ENCODE measurements at places on chromosomes 13 and 19.

GRCh38 chr13:99196466-99197116 is 4.1 kb upstream of the UBAC2 start:
- no peak for DNase-seq

GRCh38 chr13:95176611-95177259 is 124.5 kb downstream of the ABCC4 start:
- no peak for DNase-seq

GRCh38 chr19:33405553-33406461 is 32.3 kb downstream of the CEBPG start:
- DNase-seq, result no peak

DNA sequence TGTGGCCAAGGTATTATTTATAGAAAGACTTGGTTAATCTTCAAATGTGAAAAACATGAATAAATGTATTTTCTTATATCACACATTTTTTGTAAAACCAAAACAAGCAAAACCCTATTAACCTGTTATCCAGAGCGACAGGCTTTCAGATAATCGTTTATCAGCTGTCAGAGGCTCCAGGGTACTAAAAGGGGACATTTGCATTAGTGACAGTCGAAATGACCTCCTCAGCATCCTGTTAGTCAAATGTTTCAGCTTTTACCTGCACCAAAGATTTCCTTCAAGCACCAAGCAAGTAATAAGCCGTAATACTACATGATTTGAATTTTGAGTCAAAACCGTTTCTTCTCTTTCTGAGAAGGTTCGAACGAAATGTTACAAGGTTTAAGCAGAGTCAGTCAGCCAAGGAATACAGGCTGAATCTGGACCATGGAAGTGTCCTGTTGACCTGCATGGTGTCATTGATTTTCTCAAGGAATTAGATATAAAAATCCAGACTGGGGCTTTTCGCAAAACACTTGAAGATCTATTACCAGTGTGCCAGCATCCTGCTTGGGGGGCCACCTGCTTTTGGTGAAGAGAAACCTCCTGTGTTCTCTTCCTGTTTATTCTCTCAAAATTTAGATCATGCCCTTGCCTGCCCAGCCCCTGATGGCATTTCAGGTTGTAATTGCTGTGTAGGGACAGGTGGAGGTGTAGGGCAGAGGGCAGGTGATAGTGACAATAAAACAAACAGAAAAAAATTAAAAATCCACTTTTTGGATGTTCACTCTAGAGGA is 11.3 kb upstream of the RFC3 start:
- DNase-seq, result no peak

DNA sequence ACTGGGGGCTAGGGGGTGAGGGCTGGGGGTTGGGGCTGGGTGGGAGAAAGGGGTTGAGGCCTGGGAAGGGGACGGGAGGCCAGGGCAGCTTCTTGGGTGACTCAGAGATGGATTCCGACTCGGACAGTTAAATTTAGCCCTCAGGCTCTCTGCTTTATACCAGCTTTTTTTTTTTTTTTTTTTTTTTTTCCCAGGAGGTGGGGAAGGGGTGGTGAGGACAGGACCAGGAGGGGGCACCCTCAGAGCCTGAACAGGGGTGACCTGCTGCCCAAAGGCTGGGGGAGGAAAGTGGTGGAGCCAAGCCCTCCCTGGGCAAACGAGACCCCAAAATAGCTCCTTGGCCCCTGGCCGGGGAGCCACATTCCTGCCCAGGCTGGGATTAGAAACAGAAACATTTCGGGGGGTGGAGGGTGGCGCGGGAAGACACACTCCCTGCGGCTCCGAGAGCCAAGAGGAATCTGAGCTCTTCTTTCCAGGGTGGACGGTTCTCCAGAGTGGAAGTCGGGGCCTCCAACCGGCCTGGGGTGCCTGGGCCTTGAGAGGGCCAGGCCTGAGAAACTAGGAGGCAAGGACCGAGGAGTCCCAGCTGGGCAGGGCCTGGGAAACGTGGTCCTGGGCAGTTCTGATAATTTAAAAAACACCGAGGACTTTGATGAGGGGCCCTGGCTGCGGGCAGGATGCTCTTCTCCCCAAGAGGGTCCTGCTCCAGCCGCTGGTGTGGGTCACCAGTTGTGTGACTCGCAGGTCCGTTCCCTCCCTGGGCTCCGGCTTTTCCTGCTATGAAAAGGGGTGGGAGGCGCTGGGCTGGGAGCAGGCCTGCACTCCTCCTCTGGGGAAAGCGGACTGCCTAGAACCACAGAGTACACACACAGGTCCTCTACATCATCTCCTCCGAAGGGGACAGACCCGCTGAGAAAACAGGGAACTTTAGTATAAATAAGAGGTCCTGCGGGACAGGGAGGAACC is 813 bp upstream of the DMPK start:
- no peak for DNase-seq

- no peak for DNase-seq
Observed at GRCh38 chr19:11483366-11484111, 2.7 kb upstream of the ELAVL3 start.

DNA sequence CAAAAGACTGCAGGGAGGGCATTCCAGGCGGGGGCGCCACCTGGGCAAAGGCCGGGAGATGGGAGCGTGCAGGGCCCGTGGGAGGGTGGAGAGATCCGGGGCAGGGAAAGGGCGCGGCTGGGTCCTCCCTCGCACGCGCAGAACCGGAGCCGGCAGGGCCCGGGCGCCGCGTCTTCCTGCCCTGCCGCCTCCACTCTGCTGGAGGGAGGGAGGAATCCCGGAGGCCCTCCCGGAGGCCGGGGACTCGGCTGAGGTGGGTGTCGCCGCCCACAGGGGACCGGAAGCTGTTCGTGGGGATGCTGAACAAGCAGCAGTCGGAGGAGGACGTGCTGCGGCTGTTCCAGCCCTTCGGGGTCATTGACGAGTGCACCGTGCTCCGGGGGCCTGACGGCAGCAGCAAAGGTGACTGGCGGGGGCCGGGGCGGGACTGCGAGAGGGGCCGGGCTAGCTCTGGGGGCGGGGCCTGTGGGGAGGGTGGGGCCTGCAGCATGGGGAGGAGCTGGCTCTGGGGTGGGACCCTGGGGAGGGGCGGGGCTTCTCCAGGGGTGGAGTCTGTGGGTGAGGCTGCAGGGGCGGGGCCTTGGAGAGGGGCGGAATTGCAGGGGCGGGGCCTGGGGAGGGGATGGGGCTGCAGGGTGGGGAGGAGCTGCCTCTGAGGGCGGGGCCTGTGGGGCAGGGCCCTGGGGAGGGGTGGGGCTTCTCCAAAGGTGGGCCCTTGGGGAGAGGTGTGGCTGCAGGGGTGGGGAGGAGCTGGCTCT is 51.3 kb downstream of the CELF5 start:
- peak; percentile 89 for DNase-seq

DNA sequence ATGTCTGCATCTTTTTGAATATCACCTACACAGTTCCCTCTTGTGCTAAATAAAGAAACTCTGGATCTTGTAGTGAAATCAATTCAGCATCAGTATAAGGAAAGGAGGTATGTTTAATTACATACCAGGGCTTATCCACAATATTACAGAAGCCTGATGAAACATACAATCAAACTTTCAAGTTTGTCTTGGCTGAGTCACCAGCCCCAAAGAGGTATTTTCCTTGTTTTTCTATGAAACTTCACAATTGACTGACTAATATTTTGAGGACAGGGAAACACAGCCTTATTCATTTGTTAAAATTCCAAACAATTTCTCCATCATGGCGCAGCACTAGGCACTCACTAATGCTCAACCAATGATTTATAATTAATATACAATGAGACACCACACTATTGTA is 952.4 kb downstream of the PCDH17 start:
- no peak for DNase-seq

DNA sequence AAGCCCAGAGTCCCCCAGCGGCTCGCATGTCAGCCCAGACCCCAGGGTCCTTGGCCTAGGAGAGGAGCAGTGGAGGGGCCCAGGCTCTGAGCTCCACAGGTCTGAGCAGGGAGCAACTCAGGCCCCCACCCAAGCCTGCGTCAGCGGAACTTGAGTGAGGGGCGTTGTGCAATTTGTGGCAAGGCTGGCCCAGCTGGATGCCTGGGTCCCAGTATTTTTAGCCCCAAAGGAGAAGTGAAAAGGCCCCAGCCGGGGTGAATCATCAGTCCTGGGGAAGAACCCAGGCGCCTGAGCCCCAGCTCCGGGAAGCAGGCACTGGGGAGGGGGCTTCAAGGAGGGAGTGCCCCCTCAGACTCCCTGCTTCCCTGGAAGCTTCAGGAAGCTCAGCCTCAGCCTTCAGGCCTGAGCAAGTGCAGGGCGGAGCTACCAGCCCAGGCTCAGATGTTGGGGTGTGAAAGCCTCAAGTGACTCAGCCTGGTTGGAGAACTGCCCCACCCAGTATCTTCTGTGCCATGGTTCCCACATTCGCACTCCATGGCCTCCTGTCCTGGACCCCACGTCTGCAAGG is 7.2 kb downstream of the MED29 start:
- peak; percentile 86 for DNase-seq
